ENCODE measurements at places on chromosomes 7 and 10. TPM values are rescaled to one million over a fixed set of nuclear protein-coding genes. Genes with fewer than 3 reads are reported as not detected.

Gene BMI1
- 45.4 TPM for total RNA-seq

Gene FAM180A
- total RNA-seq: not detected

Gene FGFR2
- not detected for total RNA-seq

Gene SLC13A4
- total RNA-seq: not detected

Gene IFIT1
- total RNA-seq: 1.6 TPM

Gene PTF1A
- total RNA-seq: not detected

Gene OIT3
- total RNA-seq: 0.19 TPM

Gene PNLIP
- not detected for total RNA-seq

Gene ABCC2
- total RNA-seq: 0.86 TPM

Gene PHYH
- 5.6 TPM for total RNA-seq

Gene UNCX
- not detected for total RNA-seq

Gene RASSF4
- total RNA-seq: 10.8 TPM

Gene RNF32
- not detected for total RNA-seq

Gene NRCAM
- 85.1 TPM for total RNA-seq

Gene PSD
- total RNA-seq: not detected

Gene GIMAP4
- 166 TPM for total RNA-seq

Gene SLC18A2
- not detected for total RNA-seq

Gene LFNG
- total RNA-seq: 22.9 TPM

Gene CTAGE4
- not detected for total RNA-seq

Gene LLCFC1
- total RNA-seq: not detected

Gene CCDC146
- 1.6 TPM for total RNA-seq

Gene ATOH7
- not detected for total RNA-seq

All from vein endothelial cell (primary cell).